ENCODE measurements at places on chromosomes 16 and 17. TPM values are rescaled to one million over a fixed set of nuclear protein-coding genes. Genes with fewer than 3 reads are reported as not detected.

The ABCA6 gene
- not detected for total RNA-seq

The SOX8 gene
- total RNA-seq: 26.2 TPM

- no peak for DNase-seq
Measured at GRCh38 chr17:68385490-68386215, 71.6 kb downstream of the WIPI1 start.

GRCh38 chr16:89013111-89013510 lies 36.1 kb upstream of the CBFA2T3 start:
- DNase-seq: no peak

The CTRL gene
- 8.0 TPM for total RNA-seq

The PRSS8 gene
- 77.0 TPM for total RNA-seq

The DPEP3 gene
- 18.4 TPM for total RNA-seq

The DNASE1L2 gene
- total RNA-seq: not detected

The SLC7A5 gene
- total RNA-seq: 386 TPM

The BCL6B gene
- 4.2 TPM for total RNA-seq

DNA sequence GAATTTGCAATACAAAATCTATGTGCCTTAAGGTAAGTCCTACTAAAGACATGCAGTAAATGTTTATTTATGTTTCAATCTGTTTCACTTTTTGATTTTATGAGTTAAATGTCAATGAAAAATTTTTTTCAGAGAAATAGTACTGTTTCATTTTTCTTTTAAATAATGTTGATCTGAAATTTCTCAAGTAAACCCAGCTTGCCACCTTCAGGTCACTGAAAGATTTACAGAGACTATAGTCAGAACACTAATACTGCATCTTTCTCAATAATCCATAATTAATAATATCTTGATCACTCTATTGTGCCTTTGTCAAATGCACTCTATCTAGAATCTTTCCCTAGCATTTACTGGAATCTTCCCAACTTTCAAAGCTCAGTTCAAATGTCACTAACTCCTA lies 6.5 kb upstream of the DHX40 start:
- DNase-seq: peak; percentile 11

- no peak for DNase-seq
Measured at GRCh38 chr16:58107709-58108108, 21.5 kb downstream of the CFAP20 start.

- no peak for DNase-seq
Measured at GRCh38 chr17:45293413-45294211, 23.2 kb downstream of the MAP3K14 start.

DNA sequence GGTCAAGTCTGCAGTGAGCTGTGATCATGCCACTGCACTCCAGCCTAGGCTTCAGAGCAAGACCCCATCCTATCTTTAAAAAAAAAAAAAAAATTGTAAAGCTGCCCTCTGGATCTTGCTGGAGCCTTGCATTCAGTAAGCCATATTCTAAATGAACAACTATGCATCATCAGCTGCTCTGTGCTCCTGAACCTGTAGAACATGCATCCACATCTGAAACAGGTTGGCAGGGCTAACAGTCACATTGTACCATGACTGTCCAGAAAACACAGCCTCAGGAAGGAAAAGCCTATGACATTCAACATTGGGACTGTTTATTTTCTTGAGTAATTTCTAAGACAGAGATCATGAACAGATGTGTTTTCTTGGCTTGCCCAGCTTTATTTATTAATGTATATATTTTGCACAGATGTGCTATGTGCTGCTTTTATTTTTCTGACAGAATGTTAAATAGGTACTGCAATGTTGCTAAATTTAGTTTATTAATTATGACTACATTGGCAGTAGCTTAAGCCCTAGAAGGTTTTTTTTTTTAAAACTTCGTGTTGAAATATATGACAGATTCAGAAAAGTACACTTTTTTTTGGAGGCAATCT lies 19.8 kb downstream of the ACSF2 start:
- DNase-seq: no peak

DNA sequence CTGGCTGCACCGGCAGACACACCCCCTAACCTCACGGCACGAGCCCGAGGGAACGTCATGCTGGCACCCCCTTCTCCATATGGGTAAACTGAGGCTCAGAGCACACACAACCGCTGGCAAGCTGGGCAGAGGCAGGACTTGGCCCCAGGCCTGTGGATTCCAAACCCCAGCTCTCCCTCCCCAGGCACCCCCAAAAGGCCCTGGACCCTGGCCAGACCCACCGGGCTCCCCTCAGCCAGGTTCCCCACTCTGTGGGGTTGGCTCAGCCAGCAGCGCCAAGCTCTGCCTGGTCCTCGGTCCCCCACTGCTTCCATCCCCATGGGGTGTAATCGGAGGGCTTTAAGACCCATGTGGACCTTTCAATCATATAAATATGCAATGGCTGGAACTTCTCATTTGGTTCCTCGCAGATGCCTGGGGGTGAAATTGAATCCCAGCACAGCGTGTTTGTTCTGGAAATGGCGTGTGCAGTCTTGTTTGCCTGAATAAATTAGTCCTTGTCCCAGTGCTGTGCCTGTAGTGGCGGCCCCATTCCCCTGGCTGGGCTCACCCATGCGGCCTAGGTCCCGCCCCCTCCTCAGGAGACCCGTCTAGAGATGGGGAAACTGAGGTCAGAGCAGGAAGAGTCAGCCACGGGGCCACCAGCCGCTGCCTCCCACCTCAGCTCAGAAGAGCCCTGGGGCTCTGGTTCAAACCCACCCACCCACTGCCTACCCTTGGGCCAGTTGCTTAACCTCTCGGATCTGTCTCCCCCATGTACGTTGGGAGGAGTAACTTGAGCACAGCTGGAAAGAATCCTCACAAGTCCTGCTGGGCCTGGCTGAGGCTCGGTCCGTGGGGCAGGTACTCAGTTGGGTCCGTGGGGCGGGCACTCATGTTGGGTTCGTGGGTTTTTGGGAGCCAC lies 57.3 kb downstream of the ZFPM1 start:
- no peak for DNase-seq

The PIMREG gene
- 137 TPM for total RNA-seq

The PRRT2 gene
- 13.3 TPM for total RNA-seq

GRCh38 chr17:386141-386876 lies 33.7 kb upstream of the RPH3AL start:
- peak; percentile 80 for DNase-seq

GRCh38 chr17:8753976-8754440 lies 4.3 kb downstream of the SPDYE4 start:
- peak; percentile 71 for DNase-seq

The UTS2R gene
- 0.49 TPM for total RNA-seq

The DDX52 gene
- total RNA-seq: 46.2 TPM

DNA sequence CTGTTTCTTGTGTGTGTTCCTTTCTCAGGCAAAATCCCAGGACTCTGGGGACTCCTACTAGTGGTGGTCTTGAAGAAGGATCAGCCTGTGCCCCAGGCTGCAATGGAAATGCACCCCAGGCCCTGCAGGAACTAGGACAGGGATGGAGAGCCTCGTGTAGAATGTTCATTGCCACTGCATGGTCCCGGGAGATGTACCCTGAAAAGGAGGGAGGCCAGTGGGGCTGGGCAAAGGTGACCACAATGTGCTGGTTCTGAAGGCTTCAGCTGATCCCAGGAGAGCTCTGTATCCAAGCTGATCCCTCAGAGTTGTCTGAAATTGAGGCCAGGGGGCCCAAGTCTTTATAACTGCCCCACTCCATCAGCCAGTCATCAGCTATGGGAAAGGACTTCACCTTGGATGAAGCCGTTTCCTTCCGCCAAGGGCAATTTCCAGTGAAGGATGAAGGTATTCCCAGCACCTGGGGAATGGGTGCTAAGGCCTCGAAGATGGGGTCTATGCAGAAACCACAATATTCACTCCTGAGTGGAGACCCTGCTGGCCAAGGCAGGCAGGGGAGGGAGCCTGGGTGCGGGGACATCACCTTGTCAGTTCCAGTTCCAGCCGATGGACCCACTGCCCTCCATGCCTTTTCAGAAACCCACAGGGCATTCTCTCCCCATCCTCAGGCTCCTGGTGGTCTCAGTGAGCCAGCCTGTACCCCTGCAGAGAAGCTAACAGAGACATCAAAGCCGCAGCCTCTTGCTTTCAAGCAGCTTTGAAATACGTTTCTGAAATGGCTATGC lies 59.9 kb upstream of the CDH5 start:
- no peak for DNase-seq

The EVPLL gene
- 0.42 TPM for total RNA-seq

DNA sequence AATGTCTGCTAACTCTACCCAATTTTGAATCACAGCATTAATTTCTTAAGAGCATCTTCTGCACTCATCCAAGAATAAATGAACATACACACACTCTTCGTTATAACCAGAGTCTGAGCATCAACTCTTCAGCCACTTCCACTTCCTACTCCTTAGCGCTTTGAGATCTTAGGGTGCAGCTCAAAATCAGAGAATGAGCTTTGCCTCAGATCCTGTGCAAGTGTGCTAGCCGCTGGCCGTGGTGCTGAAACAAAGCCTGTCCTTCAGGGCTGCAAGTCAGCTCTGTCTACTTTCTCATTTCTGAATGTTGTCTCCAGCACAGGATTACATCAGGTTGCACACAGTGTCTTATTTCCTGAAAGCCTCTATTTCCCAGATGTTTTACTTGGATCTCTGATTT lies 165.4 kb downstream of the AIPL1 start:
- DNase-seq: peak; percentile 82

GRCh38 chr17:7396147-7396546 lies 1.8 kb upstream of the PLSCR3 start:
- no peak for DNase-seq

The TNFSF13 gene
- 1.5 TPM for total RNA-seq

The ASPHD1 gene
- 11.3 TPM for total RNA-seq

The CBX2 gene
- total RNA-seq: 91.1 TPM

DNA sequence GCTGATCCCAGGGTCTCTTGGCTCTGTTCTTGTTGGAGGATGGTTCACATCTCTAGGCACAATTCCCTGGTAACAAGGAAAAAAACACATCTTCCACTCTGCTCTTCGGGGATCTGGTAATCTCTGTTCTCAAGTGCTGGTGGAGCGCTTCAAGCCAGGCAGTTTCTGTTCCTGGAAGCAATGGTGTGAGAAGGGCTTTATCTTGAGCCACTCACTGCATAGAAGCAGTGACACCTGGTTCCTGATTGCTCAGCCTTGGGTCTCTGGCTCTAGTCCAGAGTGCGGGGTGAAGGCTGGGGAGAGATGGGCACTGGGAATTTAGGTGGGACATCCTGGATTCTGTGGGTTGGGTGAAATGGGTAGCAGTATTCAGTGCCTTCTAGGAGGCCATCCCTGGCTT lies 14.1 kb downstream of the AKAP1 start:
- no peak for DNase-seq

The SMIM36 gene
- total RNA-seq: not detected

The ATP2A3 gene
- 32.6 TPM for total RNA-seq

GRCh38 chr16:78303946-78304345 lies 204.5 kb downstream of the WWOX start:
- DNase-seq: no peak

DNA sequence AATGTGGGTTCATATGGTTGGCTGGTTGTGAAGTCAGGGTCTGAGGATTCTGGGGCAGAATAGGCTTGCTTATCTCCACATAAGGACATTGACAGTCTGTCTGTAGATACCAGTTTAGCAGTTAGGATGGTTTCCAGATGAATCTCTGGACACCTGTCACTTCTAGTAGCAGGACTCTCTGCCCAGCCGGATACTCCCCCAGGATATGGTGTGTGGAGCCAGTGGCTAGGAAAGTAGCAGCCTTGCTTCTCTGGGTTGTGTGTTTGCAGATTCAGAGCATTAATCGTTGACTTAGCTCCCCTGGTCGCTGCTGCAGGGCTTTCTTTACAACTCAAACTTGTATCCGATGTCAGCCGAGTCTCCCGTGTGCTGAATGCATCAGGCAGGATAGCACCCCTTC lies 45.2 kb downstream of the CLEC16A start:
- DNase-seq: no peak

The KRT32 gene
- not detected for total RNA-seq

The CCL17 gene
- total RNA-seq: not detected

The HCRT gene
- not detected for total RNA-seq

DNA sequence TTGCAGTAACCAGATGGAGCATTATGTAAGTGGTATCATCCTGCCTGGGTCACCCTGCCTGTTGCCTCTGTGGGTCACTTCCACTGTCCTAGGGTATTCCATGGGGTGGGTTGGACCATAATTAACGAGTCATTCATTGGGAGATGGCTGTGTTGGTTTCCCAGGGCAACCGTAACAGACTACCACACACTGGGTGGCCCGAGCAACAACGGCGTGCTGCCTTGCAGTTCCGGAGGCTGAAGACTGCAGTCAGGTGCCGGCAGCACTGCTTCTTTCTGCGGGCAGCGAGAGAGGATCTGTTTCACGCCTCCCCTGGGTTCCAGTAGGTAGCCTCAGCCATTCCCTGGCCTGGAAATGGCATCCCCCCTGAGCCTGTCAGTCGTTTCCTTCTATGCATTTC lies 28.9 kb upstream of the CMIP start:
- peak; percentile 67 for DNase-seq

All from GM23338 (cell line).